Vagina (tissue), 2 donors: ENCODE measurements at places on chromosomes 2 and 18.

GRCh38 chr18:62606106-62606505 lies 83.3 kb downstream of the ZCCHC2 start:
- no peak for DNase-seq

GRCh38 chr2:103873716-103874351 lies 980.1 kb upstream of the POU3F3 start:
- no peak for DNase-seq

DNA sequence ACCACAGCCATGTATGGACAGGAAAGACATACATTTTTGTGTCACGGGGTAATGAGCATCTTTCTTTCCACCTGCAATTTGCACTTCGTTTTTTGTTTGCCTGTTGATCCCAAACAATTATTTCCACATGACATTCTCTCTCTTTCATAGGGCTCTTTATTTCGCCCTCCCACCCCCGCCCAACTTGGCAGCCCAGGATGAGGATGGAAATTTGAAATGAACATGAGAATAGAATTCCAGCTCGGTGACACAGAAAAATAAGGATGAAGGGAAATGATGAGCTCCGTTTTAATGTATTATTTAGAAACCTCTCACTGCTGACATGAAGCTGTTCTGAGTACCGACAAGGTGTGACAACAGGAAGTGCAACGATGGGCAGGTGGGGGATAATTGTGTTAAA lies 443.3 kb downstream of the SOCS6 start:
- DNase-seq: no peak

DNA sequence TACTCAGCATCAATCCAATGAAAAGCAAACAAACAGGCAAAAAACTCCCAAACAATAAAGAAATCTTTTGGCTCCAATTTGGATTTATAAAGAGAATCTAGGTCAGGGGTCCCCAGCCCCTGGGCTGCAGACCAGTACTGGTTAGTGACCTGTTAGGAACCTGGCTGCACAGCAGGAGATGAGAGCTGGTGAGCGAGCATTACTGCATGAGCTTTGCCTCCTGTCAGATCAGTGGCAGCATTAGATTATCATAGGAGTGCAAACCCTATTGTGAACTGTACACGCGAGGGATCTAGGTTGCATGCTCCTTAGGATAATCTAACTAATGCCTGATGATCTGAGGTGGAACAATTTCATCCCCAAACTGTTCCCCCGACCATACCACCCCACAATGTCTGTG lies 102.2 kb downstream of the KIAA1328 start:
- no peak for DNase-seq

DNA sequence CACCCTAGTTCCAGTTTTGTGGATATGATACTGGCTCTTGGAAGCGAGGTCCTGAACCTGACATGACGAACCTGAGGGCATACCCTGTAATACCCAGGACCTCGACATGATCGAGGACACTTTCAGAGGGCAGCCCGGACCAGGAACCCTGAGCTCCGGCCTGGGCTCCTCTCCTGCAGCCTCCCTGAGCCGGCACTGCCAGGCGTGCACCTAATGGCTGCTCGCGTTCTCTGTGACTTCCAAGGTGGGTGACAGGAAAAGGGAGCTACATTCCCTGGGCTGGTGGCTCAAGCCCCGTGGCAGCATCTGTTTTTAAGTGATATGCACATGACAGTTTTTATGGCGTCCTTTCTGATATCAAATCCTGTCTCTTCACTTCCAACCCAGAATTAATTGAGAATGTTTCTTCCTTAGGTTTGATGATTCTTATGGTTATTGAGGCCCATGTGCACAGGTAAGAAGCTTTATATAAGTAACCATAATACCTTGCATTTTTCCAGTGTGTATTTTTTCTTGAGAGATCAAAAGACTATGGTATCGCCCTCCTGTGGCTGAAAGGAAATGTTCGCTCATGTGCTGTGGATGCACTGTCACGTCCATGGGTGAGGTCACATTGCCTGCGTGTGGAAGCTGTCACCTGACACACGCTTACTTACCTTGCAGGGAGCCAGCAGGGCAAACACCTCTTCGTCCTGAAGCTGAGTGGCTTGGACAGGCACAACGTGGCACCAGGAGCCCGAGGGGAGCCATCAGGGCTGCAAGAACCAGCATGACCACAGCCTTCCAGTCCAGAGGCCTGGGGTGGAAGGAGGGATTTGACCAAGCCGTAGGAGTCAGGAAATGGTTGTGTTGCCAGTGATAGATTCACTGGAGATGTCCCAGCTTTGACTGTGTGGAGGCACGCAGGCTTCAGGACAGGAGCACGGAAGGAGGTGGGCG lies 367.4 kb upstream of the MYT1L start:
- DNase-seq: no peak
